ENCODE measurements at places on chromosomes 2 and 18.

DNA sequence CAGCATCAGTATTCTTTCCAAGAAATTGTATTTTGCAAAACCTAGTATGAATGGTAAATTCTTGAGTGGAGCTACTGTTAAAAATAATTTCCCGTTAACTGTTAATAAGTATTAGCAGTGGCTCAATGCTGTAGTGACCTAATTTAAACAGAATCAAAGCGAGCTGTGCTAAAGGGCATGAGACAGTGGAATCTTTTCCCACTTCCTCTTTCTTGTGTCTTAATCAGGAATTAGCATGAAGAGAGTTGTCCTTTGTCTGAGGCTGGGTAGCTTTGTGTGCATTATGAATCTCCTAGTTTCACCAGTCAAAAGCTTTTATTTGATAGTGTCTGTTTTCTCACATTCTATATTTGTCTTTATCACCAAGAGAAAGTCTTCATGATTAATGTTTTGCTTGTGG lies 298.8 kb upstream of the GCFC2 start:
- DNase-seq: no peak

DNA sequence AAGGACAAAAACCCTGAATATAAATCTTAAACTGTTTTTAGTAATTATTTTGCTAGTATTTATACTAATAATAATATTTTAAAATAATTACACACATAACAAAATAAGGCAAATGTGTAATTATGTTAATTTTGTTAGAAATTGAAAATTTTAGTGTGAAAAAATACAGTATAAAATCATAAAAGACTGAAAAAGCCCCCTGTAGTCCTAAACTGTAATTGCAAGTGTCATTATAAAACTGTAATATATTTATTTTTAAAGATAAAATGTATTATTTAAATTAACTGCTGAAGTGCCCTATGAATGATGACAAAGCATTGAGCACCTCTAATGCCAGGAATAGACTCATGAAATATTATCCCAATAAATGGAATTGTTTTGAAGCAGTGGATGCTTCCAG lies 1117.7 kb downstream of the CBLN2 start:
- no peak for DNase-seq

DNA sequence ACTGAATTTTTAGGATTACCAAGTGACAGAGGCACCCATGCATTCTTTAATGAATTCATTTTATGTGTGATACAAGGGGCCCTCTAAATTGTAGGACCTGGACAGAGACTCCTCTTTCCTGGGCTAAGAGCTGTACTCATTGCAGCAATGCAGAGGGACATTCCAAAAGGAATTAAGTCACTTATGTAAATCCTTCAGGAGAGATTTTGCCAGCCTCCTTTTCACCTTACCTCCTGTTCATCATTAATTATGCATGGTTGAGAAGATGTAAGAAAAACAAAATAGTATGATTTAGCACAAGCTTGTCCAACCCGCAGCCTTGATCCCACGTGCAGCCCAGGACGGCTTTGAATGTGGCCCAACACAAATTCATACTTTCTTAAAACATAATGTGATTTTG lies 84.5 kb upstream of the TANK start:
- no peak for DNase-seq

GRCh38 chr2:38152035-38152434 lies 76.1 kb upstream of the CYP1B1 start:
- no peak for DNase-seq

GRCh38 chr18:28005164-28005563 lies 171.8 kb downstream of the CDH2 start:
- no peak for DNase-seq

- no peak for DNase-seq
Measured at GRCh38 chr18:40670668-40671375, 1284.2 kb upstream of the PIK3C3 start.

GRCh38 chr2:241802421-241803318 lies 6.3 kb upstream of the NEU4 start:
- no peak for DNase-seq

DNA sequence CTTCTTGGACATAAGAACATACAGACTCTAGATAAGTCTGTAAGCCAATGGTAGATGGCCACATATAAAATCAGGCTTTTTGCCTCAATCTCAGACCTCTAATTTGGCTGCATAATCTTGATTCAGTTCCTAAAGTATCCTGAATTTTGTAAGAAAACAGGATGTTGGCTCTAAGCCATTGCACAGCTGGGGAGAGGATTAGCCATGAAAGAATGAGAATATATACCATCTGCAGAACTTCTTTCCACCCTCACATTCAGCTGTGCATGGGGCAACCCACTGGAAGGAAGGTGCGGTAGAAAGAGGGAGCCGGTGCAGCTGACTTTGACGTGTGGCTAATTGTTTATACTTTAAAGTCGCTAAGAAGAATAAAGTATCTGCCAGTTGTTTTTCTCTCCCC lies 1061.6 kb upstream of the FAM98A start:
- no peak for DNase-seq

DNA sequence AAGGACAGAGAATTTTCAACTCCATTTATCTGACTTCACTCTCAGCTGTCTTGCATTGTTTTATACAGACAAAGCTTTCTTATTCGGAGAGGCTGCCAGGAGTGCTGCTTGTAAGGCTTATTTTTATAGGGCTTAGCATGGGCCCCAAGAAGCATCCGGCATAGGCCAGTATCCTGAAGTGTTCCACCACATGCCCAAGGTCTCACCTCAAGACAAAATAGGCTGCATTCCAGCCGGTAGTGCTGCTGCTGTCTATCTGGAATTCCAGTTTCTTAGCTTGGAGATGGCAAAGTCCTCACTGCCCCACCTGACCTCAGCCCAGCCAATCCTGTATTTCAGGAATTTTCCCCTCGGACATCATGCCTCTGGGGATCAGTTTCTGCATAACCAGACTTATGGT lies 47.6 kb upstream of the MCFD2 start:
- no peak for DNase-seq

- no peak for DNase-seq
Measured at GRCh38 chr2:1079873-1080799, 129.5 kb downstream of the SNTG2 start.

- DNase-seq: no peak
Measured at GRCh38 chr2:58428096-58429013, 187.2 kb upstream of the FANCL start.

GRCh38 chr2:168147830-168148794 lies 99.3 kb downstream of the STK39 start:
- no peak for DNase-seq

- no peak for DNase-seq
Measured at GRCh38 chr2:65742977-65743376, 310.6 kb upstream of the SPRED2 start.

DNA sequence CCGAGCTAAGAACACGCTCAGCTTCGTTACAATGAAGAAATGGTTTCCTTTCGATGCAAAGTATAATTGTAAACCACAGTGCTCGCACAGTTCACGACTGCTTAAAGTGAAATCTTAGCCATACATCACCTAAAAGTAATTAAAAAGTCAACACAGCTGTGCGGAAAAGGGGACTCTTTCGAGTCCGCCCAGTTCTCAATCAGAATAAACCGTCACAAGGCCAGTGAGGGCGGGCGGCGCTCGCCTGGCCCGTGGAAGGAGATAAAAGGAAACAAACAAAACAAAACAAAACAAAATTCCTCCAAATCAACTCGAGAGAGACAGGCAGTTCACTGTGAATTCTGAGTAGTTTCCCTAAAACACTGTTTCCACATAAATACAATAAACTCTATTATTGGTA lies 200.9 kb downstream of the TWIST2 start:
- DNase-seq: no peak

DNA sequence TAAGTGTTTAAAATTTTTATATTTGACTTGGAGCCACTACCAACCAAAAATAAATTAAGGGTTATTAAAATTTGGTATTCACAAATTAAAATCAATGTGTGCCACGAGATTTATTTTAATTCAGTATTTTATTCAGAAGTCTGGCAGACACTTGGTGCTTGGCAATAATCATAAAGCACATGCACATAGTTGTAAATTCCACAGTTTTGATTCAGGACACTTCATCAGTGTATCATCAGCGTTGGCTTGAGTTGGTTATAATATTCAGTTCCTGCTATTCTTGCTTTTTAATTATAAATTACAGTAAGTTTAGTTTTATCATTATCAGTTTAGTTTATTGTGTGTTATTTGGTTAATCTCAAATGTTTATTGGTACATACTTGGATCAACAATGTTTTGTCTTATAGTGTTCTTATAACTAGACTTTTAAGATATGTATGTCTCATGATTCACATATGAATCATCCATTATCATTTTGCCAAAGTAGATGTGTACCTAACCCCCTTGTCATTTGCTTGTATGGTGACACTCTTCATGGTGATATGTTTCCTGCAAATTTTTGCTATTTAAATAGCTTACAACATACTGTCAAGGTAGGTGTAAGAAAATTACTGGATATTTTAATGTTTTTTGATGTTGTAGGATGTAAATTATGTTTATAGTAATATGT lies 237.9 kb downstream of the BABAM2 start:
- no peak for DNase-seq

DNA sequence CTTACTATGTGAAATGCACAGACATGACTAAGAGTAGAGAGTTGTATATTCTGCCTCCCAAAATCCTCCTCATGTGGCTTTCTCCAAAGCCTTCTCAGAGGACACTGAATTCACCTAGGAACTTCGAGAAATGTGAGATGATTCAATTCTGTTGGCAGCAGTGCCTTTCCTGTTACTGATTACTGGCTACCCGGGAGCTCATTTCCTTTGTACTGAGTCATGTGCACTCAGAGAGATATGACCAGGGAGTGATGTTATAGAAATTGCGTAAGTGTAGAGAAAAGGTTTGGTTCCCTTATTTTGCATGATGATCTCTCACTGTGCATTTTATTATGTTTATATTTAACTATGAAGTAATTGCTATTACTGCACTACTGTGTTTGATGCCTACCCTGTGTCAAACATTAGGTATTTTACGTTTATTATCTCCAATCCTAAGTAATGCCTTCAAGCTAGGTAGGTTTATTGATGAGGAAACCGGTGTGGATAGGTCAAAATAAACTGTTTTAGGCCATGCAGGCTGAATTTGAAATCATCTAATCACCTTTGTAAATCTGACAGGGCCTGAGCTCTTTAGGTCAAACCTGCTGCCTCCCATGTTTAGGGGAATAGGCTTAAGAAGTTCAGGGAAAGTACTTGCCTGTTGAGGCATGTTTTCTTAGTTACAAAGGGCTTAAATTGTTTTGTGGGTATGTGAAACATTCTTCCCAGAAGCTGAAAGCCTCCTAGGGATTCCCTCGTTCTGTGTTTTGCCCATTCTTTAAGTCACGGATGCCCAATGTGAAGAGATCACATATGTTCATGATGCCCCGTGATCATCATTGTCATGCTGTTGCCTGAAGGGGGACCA lies 86.8 kb downstream of the FMNL2 start:
- DNase-seq: no peak

- no peak for DNase-seq
Measured at GRCh38 chr2:170404846-170405245, 226.9 kb downstream of the MYO3B start.

DNA sequence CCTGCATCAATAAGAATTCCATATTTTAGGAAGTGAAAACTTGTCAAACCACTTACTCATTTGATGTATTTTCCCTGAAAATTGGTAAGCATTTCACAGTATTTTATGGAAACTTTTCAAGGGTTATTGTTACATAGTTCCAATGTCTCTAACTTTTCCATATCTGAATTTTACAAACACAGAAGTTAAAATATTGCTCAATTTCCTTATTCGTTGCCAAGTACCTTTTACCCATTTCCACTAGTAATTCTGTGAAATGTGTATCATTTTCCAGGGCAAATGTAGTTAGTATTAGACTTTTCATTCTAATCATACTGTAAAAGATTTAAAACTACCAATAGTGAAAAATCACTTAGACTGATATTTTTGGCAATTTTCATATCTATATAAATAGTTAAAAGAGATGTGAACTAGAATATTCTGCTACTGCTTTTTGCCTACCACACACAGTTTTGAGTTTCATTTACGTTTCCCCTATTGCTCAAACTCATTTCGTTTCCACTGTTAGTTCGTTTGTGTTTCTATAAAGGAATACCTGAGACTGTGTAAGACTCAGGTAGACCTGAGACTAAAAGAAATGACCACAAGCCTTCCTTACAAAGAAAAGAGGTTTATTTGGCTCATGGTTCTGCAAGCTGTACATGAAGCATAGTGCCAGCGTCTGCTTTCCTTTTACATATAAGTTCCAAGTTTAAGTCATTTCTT lies 86.3 kb downstream of the PMS1 start:
- DNase-seq: no peak

GRCh38 chr2:225454412-225454811 lies 54.9 kb downstream of the NYAP2 start:
- DNase-seq: no peak

DNA sequence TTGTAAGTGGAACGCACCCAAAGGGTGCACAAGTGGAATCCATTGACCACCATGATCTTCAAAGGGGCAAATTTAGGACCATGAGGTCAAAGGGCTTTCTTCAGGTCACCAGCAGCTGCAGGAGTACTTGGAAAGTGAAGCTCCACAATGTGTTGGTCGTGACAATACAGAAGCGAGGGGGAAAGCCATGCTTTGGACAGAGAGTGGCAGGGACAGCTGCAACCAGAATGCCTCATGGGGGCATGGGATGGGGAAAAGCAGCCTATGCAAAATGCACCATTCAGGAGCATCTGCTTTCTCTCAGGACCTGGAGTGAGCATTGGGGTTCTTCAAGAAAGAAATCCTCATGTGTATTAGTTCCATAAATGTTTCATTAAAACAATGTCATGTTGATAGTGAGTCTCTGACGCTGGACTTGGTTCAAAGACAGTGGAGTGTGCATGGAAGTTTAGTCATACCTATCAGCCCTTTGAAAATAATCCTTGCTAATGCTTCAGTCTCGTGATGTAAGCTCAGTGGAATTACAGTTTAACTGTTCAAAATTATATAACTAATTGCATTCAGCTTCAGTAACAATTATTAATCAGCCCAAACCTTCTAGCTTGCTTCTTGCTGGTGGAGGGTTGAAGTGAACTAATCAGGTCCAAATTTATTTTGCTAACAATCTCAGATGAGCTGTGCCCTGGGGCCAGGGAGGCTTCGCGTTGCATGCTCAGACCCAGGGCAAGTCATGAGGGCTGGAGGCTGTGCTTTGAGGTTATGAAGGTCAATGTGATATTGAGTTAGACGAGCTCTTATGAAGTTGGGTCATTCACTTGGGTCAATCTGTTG lies 41.6 kb downstream of the ACKR3 start:
- no peak for DNase-seq

GRCh38 chr2:143241403-143242088 lies 112.3 kb downstream of the ARHGAP15 start:
- no peak for DNase-seq

DNA sequence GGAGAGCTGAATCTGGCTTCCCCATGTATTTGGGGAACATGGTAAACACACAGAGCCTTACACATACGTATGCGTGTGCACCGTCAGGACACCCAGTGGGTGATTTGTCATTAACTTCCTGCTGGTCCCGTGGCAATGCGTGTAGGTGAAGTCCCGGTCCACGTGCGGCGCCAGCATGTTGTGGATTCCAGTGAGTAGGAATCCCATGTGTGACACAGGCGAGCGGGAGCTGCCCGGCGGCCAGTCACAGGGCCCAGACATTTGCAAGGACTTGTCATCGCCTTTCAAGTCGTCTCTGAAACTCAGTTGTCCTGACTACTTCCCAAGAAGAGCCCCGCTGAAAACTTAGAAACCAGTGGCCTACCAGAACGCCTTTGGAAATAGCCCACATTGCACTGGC lies 102.0 kb downstream of the RNF144A start:
- DNase-seq: no peak

- no peak for DNase-seq
Measured at GRCh38 chr2:179513181-179513580, 248.5 kb upstream of the SESTD1 start.
